ENCODE measurements at places on chromosomes 5 and 9.

GRCh38 chr5:134524272-134524825, 1.1 kb upstream of the JADE2 start:
- H3K27ac ChIP-seq: peak overlapping the region; percentile 40
- no peaks in the 10 kb centered on the region for H3K36me3 ChIP-seq
- peaks cover 4% of the 10 kb centered on the region for H3K4me1 ChIP-seq
- peak overlapping the region; percentile 82 for H3K4me3 ChIP-seq
- no peak for DNase-seq

DNA sequence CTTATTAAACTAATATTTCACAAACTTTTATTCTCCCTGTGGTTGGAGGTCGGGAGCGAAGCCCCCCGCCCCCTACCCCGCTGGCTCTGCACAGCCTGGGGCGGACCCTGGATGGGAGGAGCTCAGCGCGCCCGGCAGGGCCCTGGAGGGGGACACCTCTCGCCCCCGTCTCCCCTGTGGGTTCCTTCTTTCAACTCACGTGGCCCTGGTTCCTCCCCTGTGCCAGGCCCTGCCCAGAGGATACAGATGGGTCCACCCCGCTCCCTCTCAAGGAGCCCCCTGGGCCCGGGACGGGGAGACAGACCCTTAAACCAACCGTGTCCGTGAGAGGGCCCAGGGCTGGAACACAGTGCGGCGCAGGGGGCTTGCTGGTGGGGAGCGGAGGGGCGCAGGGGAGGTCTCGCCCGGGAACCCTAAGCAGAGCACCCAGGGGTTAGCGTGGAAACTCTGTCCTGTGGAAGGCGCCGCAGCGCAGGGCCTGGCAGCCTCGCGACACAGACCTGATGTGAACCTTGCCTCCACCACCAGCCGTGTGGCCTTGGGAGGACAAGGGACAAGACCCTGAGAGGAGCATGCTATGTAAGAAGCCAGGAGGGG, 103.7 kb upstream of the MVB12B start:
- peak overlapping the region; percentile 31 for H3K4me3 ChIP-seq
- H3K27ac ChIP-seq: no peak overlapping the region
- no peaks in the 10 kb centered on the region for H3K27me3 ChIP-seq
- no peak for DNase-seq

DNA sequence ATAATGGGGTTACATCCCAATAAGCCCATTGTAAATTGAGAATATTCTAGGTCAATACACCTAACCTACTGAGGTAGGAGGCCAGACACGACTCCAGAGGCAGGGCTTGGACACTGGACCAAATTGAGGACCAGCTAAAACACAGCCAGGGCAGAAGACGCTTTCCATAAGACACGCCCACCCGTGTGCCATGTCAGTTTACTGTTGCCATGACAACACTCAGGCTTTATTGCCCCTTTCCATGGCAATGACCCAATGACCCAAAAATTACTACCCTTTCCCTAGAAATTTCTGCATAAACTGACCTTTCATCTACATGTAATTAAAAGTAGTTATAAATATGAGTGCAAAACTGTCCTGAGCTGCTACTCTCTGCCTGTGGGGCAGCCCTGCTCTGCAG, 31.5 kb downstream of the SLC22A4 start:
- H3K36me3 ChIP-seq: no peaks in the 10 kb centered on the region
- H3K4me1 ChIP-seq: peaks cover 5% of the 10 kb centered on the region
- no peak overlapping the region for H3K4me3 ChIP-seq

GRCh38 chr5:11918463-11919045, 14.3 kb upstream of the CTNND2 start:
- H3K27me3 ChIP-seq: no peaks in the 10 kb centered on the region
- H3K4me1 ChIP-seq: no peaks in the 10 kb centered on the region
- no peak overlapping the region for H3K27ac ChIP-seq
- no peak overlapping the region for H3K4me3 ChIP-seq
- no peak for DNase-seq

DNA sequence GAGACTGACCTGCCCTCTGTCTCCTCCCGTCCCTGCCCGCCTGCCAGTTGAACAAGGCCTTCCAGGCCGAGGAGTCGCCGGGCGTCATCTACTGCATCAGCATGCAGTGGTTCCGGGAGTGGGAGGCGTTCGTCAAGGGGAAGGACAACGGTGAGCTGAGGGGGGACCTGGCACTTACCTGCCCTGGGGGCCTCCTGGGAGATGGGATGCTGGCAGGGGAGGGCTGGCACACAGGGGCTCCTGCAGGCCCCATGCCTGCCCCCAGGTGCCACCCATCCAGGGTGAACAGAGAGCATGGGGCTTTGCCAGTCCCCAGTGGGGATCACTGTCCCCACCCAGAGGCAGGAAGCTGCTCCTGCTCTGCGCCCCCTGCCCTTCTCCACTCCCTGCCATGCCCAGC, 43.0 kb downstream of the USP20 start:
- no peaks in the 10 kb centered on the region for H3K36me3 ChIP-seq
- H3K4me3 ChIP-seq: no peak overlapping the region
- no peaks in the 10 kb centered on the region for H3K27me3 ChIP-seq
- H3K4me1 ChIP-seq: no peaks in the 10 kb centered on the region
- no peak overlapping the region for H3K27ac ChIP-seq
- DNase-seq: no peak

DNA sequence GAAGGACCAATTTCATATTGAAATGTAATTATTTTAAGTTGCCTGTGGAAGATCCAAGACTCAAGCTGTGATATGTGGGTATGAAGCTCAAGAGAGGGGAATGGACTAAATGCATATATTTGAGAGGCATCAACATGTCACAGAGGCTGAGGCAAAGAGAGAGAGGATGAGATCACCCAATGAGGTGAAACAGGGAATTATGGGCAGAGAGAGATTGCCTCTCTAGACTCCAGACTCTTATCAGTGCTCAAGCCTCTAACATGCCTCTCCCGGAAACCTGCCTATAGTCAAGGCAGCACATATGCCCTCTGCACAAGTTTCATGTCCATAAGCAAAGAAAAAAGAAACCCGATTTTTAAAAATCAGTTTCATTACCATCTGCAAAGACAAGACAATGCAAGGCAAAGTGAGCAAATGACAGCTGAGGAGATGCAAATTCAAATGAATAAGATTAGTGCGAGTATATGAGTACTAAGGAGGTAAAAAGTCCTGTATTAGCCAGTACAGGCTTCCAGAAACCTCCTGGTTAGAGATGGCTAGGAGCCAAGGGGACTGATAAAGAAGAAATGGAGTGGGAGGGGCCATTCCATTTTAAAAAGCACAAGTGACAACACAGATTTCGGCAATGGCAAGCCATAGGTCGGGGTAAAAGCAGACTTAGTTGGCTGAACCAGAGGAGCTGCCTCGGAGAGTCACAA, 9.4 kb downstream of the APTX start:
- no peak overlapping the region for H3K27ac ChIP-seq
- H3K4me1 ChIP-seq: no peaks in the 10 kb centered on the region
- H3K36me3 ChIP-seq: peaks cover 10% of the 10 kb centered on the region
- DNase-seq: no peak

DNA sequence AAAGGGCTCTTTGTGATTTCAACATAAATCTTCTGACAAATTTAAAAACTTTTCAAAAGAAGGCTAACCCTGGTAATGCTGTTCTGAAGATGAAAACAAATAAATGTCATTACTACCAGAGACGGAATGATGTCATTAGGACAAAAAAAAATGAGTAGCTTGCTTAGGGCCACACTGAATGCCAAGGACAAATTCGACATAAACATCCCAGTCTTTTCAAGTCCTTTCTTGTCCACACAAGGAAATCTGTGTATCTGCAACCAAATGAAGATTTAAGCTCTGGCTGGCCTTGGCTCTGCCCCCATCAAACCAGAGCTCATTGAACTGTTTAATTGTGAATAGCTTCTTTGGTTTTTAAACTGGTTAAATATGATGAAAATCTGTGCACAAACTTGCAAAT, 592.7 kb downstream of the TLE1 start:
- DNase-seq: no peak
- H3K36me3 ChIP-seq: no peaks in the 10 kb centered on the region
- H3K27me3 ChIP-seq: no peaks in the 10 kb centered on the region
- H3K4me3 ChIP-seq: no peak overlapping the region
- no peak overlapping the region for H3K27ac ChIP-seq
- H3K4me1 ChIP-seq: no peaks in the 10 kb centered on the region

DNA sequence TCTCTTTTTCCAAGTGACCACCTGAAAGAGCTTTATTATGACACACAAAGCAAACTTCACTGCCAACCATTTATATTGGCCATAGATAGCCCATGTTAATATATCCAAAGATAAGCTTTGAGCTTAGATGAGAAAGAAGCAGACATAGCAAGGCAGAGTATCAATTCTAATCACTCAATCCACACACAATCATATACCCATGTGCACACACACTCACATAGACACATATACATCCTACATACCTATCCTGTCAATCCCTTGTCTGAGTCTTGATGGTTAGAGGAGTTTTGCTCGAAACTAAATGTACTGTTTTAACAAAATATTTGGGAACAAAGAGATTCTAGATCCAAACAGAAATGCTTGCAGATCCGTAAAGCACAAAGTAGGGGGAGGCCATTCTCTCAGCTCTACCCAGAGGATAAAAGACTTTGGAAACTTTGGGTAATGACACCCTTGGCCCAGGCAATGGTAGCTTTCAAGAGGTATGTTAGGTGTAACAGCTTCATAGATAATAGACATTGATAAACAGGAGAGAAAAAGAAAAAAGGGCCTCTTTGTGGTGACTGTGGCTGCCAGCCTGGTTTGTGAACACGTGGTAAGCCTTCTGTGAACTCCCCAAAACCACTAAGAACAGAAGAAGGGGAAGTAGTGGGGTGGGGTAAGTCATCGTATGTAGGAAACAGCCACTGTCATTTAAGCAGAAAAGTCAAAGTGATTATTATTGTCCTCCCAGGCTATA, 121.6 kb downstream of the TLR4 start:
- no peak for DNase-seq
- H3K27ac ChIP-seq: no peak overlapping the region
- H3K4me3 ChIP-seq: no peak overlapping the region
- no peaks in the 10 kb centered on the region for H3K36me3 ChIP-seq

GRCh38 chr5:1997640-1998347, 115.1 kb upstream of the IRX4 start:
- no peaks in the 10 kb centered on the region for H3K27me3 ChIP-seq
- no peaks in the 10 kb centered on the region for H3K4me1 ChIP-seq
- H3K4me3 ChIP-seq: no peak overlapping the region
- no peaks in the 10 kb centered on the region for H3K36me3 ChIP-seq

GRCh38 chr9:110251212-110251611, 5.1 kb downstream of the TXN start:
- DNase-seq: no peak
- no peak overlapping the region for H3K4me3 ChIP-seq
- H3K27ac ChIP-seq: no peak overlapping the region
- no peaks in the 10 kb centered on the region for H3K27me3 ChIP-seq

DNA sequence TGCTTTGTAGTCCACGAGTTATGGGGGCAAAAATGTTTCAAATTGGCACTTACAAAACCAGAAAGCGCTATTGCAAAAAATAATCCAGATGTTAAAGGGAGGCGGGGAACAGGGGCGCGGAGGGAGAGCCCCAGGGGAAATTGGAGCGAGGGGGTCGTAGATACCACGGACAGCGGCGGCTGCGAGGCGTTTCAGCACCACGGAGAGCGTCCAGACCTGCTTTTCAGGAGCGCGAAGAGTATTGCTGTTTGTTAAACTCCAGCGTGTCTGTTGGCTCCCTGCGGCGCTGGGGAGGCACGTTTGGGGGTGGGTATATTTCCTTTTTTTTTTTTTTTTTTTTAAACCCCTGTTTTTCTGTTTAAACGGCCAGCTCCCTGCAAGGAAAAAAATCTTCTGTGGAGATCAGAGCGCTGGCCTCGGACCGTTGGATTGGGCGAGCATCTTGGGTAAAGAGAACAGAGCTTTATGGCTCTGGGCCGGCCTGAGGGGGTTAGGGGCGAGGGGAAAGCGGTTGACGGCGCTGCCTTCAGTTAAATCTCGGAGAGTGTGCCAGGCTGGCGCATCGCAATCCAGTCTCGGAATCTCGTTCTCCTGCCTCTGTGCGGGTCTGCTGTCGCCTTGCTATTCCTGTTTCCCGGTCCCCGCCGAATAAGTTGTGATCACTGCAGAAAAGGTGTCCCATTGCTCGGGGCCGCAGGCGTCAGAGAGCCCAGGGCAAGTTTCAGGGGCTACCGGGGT, at the start of gene GLRA1:
Gene GLRA1 (minus strand): TSS at position 288 of the 738 bp plus-strand sequence. CDS start 302 bp downstream, outside the sequence.
- no peaks in the 10 kb centered on the region for H3K36me3 ChIP-seq
- no peaks in the 10 kb centered on the region for H3K27me3 ChIP-seq
- no peak within 1 kb of the TSS for H3K4me3 ChIP-seq
- peak; percentile 57 for DNase-seq
- no peak within 1 kb of the TSS for H3K27ac ChIP-seq
- H3K4me1 ChIP-seq: no peaks in the 10 kb centered on the region

GRCh38 chr5:143658956-143659355, 153.0 kb upstream of the HMHB1 start:
- H3K27me3 ChIP-seq: no peaks in the 10 kb centered on the region
- no peaks in the 10 kb centered on the region for H3K4me1 ChIP-seq
- DNase-seq: no peak
- no peak overlapping the region for H3K27ac ChIP-seq
- no peak overlapping the region for H3K4me3 ChIP-seq

- no peaks in the 10 kb centered on the region for H3K27me3 ChIP-seq
- H3K36me3 ChIP-seq: no peaks in the 10 kb centered on the region
- no peak overlapping the region for H3K4me3 ChIP-seq
- no peak for DNase-seq
- no peak overlapping the region for H3K27ac ChIP-seq
- H3K4me1 ChIP-seq: no peaks in the 10 kb centered on the region
Observed at GRCh38 chr9:15149450-15149849, 157.6 kb downstream of the TTC39B start.

- no peaks in the 10 kb centered on the region for H3K36me3 ChIP-seq
- H3K27me3 ChIP-seq: no peaks in the 10 kb centered on the region
- no peak overlapping the region for H3K4me3 ChIP-seq
- DNase-seq: no peak
Observed at GRCh38 chr9:88072831-88073375, 65.4 kb downstream of the SPATA31C2 start.

DNA sequence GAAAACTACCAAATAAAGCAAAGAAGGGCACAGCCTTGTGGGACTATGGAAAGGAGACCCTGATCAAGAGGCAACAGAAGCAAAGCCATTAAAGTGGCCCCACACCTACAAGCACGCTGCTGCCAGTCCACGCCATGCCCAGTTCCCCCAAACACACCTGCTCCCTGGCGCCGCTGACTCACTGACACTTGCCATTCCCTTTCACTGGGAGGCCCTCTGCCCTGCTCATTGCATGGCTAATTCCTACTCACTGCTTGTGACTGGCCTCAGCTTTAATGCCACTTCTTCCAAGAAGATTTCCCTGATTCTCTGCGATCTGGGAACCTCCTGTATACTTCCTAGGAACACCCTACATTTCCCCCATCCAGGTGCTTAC, 71.2 kb upstream of the TAF1L start:
- H3K4me1 ChIP-seq: no peaks in the 10 kb centered on the region
- no peak overlapping the region for H3K4me3 ChIP-seq
- H3K27ac ChIP-seq: no peak overlapping the region
- H3K27me3 ChIP-seq: no peaks in the 10 kb centered on the region
- H3K36me3 ChIP-seq: no peaks in the 10 kb centered on the region

All from iPS DF 6.9 (cell line).